ENCODE measurements at places on chromosomes 12 and 14. TPM values are rescaled to one million over a fixed set of nuclear protein-coding genes. Genes with fewer than 3 reads are reported as not detected.
A peak's percentile ranks its signal among the peaks of the same experiment; 100 is the strongest.

- no peak for DNase-seq
Observed at GRCh38 chr12:9372202-9372601, 164.0 kb upstream of the PZP start.

PAPLN gene
- 0.75 TPM for total RNA-seq

- no peak for DNase-seq
Observed at GRCh38 chr12:94536040-94536965, 76.6 kb upstream of the CEP83 start.

- DNase-seq: no peak
Observed at GRCh38 chr12:52215587-52216031, 17.4 kb upstream of the KRT7 start.

DNA sequence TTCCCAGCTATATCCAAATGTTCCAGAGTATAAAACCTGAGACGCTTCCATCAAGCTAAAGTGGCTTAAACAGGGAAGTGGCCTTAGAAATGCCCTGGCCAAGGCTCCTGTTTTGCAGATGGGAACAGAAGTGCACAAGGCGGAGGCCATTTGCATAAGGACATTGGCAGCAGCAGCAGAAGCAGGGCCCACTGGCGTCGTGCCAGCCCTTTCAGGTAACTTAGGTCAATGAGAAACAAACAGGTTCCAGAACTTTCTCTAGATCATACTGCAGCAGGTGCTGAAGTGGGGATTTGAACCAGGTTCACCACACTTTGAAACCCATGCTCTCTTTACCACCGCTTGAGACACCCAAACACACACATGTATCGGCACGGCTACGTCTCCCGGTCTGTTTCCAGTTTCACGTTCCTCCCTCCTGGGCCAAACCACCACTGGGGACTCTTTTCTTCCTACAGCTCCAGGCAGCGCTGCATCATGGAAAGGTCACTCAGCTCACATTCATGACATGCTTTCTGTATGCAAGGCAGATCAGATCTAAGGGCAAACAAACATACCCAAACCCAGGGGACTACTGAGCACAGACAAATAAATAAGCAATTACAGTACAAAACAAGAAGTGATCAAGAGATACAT lies 46.0 kb upstream of the PLEKHG6 start:
- no peak for DNase-seq

DNA sequence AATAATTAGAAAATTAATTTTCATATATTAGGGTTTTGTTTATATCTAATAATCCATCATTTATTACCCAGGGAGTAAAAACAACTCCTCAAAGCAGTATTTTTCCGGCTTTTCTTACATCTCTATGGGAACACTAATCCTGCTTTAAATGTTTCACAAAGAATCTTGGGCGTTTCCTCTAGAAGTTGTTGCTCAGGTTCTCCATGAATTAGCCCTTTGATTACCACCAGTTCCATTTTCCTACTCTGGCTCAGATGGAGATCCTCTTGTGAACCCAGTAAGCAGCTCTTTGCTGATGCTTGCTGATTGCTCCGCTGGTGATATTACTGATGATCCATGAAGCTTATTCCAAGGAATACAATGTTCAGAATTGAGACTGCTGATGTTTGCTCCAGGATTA lies 78.5 kb upstream of the PKP2 start:
- no peak for DNase-seq

DNA sequence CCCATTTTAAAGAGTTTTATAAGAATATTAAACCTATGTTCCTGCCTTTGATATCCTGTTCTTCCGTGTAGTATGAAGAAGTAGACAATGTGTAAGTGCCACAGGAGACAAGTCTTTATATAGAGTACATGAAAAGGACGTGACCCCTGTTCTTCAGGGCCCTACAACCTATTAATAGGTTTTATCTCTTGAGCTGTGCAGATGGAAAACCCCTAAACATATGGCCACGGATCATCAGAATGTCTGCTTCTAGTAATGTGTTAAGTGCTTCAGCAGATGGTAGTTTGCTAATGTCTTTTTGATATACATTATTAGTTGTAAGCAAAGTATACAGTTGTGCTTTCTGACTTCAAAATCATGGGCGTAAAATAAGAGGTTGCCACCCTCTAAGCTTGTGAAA lies 228.5 kb downstream of the PTPRO start:
- no peak for DNase-seq

DNA sequence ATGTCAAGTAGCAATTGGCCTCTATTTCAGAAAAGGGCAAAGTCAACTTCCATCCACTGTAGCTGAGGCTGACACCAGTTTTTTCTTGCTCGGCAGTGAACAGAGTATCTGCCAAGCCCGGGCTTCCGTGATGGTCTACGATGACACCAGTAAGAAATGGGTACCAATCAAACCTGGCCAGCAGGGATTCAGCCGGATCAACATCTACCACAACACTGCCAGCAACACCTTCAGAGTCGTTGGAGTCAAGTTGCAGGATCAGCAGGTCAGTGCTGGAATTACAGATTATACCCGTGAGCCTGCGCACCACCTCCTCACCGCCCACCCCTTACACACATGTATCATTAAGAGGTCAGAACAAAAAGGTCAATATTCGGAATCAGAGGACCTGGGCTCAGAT lies 19.4 kb downstream of the EVL start:
- no peak for DNase-seq

DNA sequence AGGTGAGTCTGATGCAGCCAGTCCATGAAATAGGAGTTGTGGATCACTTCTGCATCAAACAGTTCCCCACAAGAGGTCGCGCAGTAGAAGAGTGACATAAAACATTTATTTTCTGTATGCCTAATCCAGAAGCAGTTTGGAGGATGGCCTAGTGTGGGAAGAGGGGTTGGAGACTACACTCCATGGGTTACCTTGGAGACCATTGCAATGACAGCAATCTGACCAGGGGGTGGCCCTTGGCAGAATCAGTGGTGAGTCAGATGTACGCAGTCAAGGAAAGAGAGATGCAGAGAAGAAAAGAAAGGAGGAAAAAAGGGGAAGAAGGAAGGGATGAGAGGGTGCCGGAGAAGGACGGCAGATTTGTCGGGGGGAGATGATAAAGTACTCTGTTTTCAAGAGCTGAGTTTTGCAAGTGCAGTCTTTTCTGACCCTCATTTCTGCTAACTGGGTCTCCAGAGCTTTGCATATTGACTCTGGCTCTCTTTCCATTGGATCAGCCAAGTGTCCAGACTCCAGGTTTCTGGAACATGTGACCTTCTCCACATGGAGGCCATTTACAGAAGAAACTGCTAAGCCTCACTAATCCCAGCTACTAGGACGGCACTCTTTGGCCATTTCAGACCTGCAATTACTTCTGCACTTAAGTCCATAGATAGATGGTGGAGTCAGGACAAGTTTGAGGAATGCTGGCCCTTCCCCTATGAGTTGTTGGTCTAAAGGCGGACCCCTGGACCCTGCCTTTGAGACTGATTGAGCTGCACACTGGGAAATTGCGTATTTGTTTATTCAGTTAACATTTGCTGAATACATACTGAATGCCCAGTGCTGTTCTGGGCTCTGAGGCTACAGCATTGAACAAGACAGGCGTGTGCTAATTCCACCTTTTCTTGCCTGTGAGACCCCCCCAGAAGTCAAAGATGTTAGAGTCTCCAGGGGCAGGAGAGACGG lies 424.2 kb downstream of the BCL11B start:
- DNase-seq: no peak

TESPA1 gene
- total RNA-seq: 186 TPM

PSMB11 gene
- not detected for total RNA-seq

DNA sequence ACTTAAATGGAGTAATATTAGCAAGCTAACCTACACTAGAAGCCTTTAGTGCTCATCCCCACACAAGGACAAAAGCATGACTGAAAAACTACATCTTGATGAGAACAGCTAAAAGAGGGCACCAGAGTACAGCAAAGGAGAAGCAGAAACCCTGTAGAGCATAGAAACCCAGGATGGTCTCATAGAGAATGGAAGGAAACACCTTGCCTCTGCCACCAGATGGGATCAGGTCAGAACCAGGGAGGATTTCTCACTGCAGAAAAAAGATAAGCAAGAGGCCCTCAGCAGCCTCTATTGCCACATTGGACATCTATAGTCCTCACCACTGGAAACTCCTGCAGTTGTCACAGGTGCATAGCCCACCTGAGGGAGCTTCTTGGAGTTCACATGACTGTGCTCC lies 13.6 kb upstream of the ZNF705A start:
- no peak for DNase-seq

GALNT4 gene
- 8.8 TPM for total RNA-seq

ENDOU gene
- total RNA-seq: not detected

SSTR1 gene
- total RNA-seq: not detected

SSPN gene
- not detected for total RNA-seq

MYO1A gene
- 4.2 TPM for total RNA-seq

DNA sequence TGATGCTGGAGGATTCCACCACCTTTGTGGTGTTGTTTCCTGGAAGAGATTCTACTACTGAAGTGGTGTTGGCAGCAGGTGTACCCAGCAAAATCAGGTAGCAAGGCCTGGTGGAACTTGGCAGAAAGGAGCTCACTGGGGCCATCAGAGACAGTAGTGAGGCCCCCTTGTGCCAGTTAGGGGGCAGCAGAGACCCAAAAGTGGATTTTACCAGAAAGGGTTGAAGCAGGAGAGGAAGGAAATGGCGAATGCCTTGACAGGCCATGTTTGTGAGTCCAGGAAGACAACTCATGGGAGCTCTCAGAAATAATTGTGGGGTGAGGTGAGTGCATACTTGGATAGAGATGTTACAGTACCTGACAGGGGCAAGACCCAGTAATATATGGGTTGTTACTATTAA lies 137.7 kb upstream of the FGD4 start:
- DNase-seq: no peak

- DNase-seq: no peak
Observed at GRCh38 chr12:39626033-39626814, 6.6 kb upstream of the ABCD2 start.

- DNase-seq: no peak
Observed at GRCh38 chr12:117692512-117692911, 276.3 kb downstream of the KSR2 start.

GRCh38 chr12:89846473-89847055 lies 137.9 kb upstream of the ATP2B1 start:
- DNase-seq: no peak

GRCh38 chr14:53890611-53891101 lies 66.0 kb downstream of the BMP4 start:
- DNase-seq: no peak

- DNase-seq: no peak
Observed at GRCh38 chr12:124248941-124249825, 45.7 kb upstream of the RFLNA start.

PLA2G1B gene
- total RNA-seq: not detected

DNA sequence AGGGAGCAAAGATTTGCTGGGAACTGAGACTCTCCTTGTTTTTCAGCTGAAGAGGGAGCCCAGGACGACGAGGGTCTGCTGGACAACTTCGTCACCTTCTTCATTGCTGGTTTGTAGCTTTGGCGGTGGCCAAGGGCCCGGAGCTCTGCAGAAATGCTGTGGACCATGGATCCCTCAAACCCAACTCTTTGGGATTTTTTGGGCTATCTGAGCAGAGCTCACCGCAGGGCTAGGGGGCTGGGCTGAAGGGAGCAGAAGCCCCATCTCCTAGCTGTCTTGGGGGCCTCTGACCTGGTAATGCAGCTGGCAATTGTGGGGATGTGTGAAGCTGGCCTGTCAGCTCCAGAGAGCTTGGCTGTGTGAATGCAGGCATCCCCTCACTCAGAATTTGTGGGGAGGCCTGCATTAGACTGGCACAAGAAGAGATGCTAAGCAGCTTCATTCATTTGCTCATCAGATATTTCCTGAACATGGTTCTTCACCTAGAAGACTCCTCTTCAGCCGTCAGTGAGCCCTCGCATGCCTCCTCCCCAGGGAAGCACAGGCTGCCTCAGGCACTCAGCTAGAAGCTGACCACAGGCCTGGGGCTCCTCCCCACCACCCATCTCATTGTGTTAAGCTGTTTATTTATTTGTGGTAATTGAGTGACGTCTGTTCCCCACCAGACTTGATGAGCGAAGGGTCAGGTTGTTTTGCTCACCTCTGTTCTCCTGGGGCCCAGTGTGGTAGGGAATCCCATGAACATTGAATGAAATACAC lies 32.2 kb downstream of the CYP46A1 start:
- DNase-seq: no peak

- no peak for DNase-seq
Observed at GRCh38 chr12:132389526-132390286, 60.3 kb upstream of the GALNT9 start.

DNA sequence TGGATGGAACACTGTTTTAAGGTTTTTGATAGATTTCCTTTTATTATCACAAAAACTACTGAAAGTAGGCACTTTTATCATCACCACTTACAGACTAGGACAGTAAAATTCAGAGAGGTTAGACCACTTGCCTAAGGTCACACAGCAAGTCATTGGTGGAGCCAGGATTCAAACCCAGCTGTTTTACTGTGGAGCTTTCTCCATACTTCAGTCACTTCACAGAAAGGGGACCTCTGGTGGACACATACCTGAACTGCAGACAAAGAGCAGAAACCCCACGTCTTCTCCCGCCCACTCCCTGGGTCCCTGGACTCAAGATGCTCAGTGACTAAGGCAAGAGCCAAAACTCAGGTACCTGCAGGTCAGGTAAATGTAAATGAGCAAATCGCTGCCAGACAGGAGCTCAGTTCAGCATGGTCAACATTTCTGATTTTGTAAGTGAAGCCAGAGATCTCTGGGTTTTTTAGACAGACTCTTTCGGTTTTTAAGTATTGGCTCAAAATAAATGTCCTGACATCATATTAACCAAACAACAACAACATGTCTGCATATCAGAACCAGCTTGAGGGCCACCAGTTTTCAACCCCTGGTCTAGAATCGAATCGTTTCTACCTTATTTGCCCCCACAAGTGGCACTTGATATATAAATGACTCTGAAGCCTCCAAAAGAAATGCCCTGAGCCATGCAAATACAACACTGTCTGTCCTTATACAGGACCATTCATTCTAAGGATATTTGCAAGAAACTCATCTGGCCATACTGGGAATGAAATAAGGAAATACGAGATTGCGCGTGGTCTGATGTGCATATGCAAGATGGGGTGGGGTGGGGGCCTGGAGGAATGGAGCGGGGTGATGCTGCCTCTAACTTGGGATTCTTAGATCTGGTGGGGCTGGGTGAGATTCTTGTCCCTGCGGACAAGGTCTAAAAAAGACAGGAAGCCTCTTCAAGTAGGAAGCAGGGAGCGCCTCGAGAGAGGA lies 110.9 kb downstream of the KSR2 start:
- peak; percentile 28 for DNase-seq

PPFIA2 gene
- total RNA-seq: not detected

DNA sequence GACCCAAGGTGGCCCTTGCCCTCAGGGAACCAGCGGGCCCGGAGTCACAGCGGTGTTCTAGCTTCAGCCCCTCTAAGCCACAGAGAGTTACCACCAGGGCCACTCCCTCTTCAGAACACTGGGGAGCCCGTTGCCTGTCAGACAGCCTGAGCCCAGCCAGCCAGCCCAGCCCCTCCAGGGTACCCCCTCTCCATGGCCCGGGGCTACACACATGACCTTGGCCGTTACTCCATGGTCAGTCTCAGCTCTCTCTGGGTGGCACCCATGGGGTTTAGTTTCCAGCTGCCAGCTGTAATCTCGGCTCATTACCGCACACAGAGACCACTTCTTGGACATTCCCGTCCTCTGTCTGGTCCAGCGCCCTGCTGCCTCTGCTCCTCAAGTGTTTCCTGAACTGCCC lies 35.0 kb downstream of the PPP2R5C start:
- no peak for DNase-seq

Data from activated T-helper 2 cell treated with anti-CD3 and anti-CD28 coated beads, Interferon-gamma antibody, Interleukin-2, Interleukin-4, amounts not matched to agents 10 μg/mL and 5 μg/mL and 100 μg/mL, durations not matched to agents 14 hours and 24 hours and 36 hours (primary cell).